Heart left ventricle (tissue), 16 donors: ENCODE measurements at places on chromosomes 4 and X. TPM values are rescaled to one million over a fixed set of nuclear protein-coding genes. Genes with fewer than 3 reads are reported as not detected.
A peak's percentile ranks its signal among the peaks of the same experiment; 100 is the strongest.

Gene GLRB
- total RNA-seq, result 19.0 TPM

Gene SMPX
- 586 TPM for total RNA-seq

DNA sequence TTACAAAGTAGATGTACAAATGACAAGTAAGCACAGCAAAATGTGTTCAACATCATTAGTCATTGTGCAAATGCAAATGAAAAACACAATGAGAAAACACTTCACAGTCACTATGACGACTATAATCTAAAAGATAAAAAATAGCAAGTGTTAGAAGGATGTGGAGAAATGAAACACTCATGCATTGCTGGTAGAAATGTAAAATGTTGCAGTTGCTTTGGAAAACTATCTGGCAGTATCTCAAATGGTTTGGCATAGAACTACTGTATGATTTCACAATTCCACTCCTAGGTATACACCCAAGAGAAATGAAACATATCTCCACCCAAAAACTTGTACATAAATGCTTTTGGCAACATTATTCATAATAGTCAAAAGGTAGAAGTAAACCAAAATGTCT is 459.7 kb upstream of the TRAM1L1 start:
- no peak for DNase-seq

Gene BTC
- total RNA-seq, result not detected

Gene POLN
- 0.52 TPM for total RNA-seq

DNA sequence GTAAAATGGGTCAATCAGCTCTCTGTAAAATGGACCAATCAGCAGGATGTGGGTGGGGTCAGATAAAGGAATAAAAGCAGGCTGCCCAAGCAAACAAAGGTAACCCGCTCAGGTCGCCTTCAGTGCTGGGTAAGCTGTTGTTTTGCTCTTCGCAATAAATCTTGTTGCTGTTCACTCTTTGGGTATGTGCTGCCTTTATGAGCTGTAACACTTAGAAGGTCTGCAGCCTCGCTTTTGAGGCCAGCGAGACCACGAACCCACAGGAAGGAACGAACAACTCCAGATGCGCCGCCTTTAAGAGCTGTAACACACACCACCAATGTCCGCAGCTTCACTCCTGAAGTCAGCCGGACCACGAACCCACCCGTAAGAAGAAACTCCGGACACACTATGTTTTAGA is 11.5 kb upstream of the CAMK2D start:
- DNase-seq, result no peak

DNA sequence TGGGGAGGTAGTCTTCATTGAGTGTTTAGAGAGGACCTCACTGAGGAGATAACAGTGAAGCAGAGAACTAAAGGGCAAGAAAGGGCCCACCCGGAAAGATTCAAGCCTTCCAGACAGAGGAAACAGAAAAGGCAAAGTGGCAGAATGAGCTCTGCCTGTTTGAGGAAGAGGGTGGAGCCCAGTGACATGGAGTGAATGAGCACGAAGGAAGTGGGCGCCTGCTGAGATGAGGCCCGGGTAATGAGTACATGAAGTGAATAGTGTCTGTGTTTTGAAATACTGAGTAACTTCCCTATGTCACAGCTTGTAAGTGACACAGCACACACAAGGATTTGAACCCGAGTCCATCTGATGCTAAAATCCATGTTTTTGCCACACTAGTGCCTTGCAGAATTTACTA is 32.5 kb upstream of the TLR2 start:
- DNase-seq, result peak; percentile 77

Gene MAGEB17
- total RNA-seq, result not detected

GRCh38 chr4:8225706-8226443 is 26.8 kb downstream of the SH3TC1 start:
- no peak for DNase-seq

- DNase-seq, result no peak
Observed at GRCh38 chr4:176753049-176753448, 39.7 kb downstream of the VEGFC start.

Gene HSFX1
- total RNA-seq, result 2.9 TPM

DNA sequence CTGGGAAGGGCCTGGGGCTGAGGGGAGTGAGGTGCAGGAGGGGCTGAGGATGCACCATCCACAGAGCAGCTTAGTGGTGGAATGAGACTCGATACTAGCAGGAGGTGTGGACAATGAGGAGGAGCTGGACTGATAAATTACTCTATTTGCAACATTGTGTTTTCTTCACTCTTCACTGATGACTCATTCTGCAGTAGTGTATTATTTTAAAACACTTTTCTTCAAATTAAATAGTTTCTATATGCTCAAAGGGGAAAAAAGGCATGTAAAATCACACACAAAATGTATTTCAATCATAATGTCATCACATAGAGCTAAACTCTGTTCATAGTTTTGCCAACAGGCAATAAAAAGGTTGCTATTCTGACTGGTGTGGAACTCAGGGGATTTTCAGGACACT is 467.0 kb upstream of the CTSO start:
- DNase-seq, result no peak

- no peak for DNase-seq
Observed at GRCh38 chr4:82611527-82611926, 49.7 kb upstream of the TMEM150C start.

- DNase-seq, result no peak
Observed at GRCh38 chr4:150580306-150580705, 1.6 kb upstream of the MAB21L2 start.

DNA sequence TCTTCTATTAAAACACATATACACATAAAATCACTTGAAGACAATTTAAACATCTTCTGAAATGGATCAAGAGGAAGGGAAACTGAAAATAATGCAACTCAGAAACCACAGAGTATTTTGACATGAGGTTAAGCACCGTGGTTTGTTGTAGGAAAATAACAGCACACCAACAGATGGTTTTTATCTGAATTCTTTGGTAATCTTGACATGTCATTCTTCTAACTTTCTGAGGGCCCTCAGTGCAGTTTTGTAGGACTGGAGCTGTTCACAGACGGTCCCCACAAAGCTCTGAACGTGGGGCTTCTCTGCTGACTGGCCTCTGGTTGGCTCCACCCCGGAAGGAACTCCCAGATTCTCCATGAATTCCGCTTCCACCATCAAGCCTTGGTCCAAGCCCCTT is 16.0 kb upstream of the TLR8 start:
- DNase-seq, result no peak

DNA sequence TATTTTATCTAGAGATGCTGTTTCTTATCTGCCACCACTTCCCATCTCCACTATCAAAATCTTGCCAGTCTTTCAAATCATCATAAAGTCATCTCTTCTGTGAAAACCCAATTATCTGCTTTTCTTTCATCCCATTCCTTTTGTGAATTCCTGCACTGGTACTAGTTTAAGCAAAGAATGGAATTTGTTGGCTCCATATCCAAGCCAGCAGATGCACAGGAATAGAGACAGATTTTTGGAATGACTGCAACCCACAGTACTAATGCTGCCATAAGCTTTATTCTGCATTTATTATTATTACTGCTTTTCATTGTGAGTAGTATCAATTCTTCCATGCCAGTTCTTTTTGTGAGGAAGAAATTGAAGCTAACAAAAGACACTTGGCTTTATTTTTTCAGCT is 616.7 kb downstream of the RAPGEF2 start:
- DNase-seq, result no peak

DNA sequence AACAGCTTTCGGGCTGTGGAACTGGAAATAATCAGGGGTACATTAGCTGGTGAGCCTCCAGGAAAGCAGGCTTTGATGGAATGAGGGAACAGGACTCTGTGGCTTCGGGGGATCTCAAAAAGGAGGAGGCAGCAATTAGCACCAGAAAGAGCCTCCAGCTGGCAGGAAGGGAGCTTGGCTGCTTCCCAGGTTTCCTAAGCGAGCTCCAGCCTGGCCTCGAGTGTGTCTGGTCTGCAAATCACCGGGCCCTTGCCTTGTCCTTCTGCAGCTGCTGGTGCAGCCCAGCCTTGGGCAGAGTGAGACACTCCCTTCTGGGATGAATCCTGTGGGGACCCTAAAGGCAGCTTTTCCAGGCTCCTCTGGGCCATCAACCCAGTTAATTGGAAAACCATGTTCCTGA is 10.7 kb upstream of the PDHA1 start:
- DNase-seq, result peak; percentile 45

Gene RIPPLY1
- total RNA-seq, result not detected

DNA sequence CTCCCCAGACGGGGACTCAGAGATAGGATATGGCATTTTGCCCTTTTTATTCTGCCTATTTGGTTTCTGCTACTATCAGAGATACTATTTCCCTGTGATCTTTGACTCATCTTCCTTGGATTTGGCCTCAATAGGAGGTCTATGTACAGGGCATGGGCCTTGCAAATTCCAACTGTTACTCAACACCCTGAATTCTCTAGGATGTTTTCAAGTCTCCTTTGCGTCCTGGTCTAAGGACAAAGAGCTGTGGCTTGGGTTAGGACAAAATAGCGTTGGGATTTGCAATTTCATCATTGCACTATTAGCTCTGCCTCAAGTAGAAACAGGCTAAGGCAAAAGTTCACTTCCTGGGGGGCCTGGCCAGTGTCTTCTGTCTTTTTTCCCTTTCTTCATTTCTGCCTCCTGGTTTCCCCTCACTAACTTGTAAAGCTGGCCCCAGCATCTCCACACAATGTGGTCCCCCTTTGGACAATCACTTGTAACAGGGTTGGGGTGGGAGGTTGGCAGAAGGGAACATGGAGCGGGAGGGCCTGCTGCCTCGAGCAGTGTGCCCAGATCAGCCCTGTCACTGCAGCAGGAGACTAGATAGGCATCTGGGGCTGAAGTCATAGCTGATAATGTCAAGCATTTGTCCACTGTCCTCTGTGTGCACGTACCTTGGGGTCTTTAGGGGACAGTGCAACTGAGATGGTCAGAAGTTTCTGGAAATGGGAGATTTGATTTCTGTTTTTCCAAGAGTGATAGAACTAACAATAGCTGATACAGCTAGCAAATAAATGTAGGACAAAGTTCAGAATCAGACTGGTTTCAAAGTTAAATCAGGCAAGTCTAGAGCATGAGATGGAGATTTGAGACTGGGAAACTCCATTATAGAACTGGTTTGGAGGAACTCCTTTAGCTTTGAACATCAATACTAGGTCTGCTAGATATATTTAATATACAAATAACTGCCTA is 25.8 kb upstream of the STBD1 start:
- DNase-seq, result no peak

Gene PABPC4L
- 0.35 TPM for total RNA-seq

DNA sequence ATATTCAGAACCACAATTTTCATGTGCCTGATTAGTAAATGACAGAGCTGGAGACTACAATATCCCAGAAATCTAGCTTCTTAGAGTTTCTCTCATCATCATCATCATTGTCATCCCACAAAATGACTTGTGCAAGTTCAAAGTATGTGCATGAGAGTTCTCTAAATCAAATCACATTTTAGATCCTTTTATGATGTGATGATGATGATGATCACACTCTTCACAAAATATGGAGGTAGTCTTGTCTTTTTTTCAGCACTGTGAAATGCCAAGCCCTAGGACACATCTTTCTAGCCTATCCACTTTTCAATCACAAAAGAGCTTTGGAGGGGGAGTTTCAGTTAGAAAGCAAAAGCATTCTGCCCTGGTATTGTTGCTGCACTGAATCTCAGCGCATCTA is 7.4 kb downstream of the MBNL3 start:
- DNase-seq, result no peak

- DNase-seq, result no peak
Observed at GRCh38 chr4:126661194-126661593, 971.6 kb upstream of the INTU start.

- no peak for DNase-seq
Observed at GRCh38 chr4:104860238-104861123, 286.2 kb upstream of the TET2 start.
